Ecto neural progenitor cell (in vitro differentiated cells): ENCODE measurements at places on chromosomes 2 and 18.

DNA sequence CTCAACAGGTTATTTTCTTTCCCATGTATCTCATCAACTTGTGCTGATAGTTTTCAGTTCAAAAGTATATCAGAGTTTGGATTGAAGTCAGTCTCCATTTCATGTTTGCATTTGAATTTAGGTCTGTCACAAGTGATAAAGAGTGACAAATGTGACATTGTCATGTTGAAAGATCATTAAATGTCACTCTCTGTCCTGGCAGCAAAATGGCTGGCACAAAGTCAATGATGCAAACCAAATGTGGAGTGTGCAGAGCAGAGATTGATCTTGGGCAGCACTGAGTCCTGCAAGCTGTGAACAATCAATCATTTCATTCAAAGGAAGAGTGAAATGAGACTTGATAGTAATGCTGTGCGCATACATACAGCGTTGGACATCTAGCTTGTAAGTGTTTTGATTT, 421.8 kb upstream of the CDH7 start:
- DNase-seq: no peak

DNA sequence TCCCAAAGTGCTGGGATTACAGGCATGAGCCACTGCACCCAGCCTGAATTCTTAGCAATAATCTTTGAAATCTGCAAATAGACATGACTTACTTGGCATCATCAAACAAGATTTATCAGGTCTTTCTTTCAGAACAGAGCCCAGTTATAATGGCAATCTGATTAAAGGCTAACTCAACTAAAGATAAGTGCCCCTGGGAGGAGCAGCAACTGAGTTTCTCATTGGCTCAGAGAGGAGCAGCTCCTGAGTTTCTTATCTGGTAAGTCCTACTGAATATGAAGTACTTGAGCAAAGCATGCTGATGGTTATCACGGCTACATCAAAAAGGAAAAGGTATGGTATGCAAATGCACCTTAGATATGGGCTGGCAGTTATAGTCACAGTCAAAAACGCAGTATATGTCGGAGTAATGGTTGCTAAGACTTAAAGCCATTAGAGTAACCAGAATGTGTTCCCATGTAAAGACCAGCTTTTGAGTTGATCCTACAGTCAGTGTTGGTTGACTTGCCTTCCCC, 15.0 kb upstream of the AP1S3 start:
- no peak for DNase-seq

DNA sequence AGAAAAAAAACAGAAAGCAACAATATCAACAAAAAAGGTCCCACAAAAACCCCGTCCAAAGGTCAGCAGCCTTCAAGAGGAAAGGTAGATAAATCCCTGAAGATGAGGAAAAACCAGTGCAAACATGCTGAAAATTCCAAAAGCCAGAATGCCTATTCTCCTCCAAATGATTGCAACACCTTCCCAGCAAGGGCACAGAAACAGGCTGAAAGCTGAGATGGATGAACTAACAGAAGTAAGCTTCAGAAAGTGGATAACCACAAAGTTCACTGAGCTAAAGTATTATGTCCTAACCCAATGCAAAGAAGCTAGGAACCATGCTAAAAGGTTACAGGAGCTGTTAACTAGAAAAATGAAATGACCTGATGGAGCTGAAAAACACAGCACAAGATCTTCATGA, 226.4 kb upstream of the DSEL start:
- no peak for DNase-seq

DNA sequence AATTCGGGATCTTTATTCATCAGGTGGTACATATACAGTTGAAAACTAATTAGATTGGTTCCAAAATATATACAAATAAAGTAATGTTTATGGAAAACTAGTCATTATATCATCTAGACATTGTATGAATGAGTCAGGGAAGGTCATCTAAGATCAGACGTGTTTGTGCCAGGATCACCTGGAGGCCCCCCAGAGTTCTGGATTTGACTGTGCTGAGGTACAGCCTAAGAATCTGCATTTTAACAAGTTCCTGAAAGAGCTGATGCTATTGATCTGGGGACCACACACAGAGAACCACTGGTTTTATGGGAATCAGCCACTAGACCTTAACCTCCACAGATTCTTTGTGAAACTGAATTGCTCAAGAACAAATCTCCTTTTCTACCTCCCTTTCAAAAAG, 43.2 kb downstream of the PARD6G start:
- DNase-seq: no peak

- DNase-seq: no peak
Measured at GRCh38 chr2:88658326-88658725, 31.1 kb upstream of the EIF2AK3 start.

DNA sequence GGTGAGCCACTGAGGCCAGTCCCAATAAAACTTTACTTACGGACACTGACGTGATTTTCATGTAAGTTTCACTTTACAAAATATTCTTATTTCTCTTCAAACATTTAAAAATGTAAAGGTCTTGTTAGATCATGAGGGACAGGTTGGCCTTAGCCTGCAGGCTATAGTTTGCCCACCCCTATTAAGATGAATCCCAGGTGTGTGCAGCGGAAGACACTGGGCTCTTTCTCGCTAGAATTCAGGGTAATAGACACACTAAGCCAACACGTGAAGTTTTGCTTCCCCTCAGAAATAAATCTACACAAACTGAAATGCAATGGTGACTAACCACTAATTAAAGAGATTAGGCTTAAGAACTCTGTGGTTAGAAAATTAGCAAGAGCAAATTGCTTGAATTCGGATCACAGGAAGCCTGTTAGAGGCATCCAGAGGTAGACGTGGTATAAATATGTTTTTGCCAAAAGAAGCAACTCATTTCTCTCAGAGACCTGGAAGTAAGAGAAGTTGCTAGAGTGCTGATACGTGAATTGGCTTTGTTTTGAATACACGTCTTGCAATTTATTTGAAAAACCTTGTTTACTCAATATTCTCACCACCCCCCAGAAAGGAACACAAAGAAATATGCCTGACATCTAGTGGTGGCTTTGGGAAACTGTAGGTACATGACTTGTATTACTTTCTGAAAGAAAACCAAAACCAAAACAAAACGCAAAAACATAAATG, 151.6 kb downstream of the DTNB start:
- no peak for DNase-seq

DNA sequence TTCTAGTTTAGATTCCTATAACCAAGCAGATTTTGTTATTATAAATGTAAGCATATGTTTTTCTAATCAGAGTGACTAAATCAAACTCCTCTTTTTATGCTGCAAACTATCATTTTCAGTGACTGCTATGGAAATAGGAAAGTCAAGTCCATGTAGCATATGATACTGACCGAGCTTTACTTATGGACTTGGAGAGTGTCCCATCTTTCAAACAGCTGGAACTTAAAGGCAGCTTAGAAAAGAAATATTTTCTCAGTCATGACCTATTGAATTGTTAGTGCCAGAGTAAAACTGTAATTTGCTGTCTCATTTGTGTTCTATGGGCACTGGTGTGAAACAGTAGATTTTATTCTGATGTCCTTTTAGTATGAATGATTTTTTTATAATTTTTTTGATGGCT, 76.7 kb downstream of the PHLPP1 start:
- DNase-seq: no peak

- DNase-seq: no peak
Measured at GRCh38 chr2:102460467-102460866, 12.6 kb upstream of the SLC9A4 start.

- DNase-seq: peak; percentile 52
Measured at GRCh38 chr2:130728007-130728454, 839 bp upstream of the GPR148 start.

- DNase-seq: no peak
Measured at GRCh38 chr2:46034535-46034934, 262.7 kb upstream of the EPAS1 start.

DNA sequence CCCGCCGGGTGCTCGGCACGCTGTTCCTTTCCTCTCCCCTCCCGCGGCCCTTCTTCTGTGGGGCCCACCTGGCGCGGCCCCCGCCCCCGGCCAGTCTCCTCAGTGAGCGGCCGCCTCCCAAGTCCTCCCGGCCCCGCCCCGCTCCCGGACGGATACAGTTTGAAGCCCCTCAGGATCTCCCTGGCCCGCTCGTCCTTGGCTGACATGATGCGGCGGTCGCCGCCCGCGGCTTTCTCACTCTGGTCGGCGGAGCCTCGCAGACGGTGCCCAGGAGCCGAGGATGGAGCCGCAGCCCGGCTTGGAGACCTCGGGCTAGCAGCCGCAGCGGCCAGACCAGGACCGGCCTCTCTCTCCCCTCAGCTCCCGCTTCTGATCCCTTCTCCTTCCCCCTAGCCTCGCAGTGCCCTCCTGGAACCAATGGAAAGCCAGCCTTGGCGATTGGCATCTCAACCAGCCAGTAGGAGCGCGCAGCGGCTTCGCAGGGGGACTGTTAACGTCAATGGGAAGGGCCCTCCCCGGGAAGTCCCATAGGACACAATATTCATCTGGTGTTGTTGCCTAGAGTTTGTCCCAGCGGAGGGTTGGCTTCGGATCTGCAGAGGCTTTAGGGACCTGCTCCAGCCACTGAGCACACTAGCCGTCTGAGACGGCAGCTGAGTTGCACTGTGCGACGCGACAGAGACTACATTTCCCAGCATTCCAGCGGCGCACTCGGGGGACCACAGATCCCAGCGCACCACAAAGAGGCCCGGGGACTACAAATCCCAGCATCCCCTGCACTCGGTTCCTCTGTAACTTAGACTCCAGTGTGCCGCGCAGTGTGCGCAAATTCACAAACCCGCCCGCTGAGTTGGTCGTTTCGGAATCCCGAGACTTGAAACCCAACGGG, at the start of gene PDE6D:
PDE6D (minus strand) TSS at position 374 of the 889 bp plus-strand sequence; CDS start at position 206, 168 bp downstream.
- DNase-seq: peak; percentile 97

DNA sequence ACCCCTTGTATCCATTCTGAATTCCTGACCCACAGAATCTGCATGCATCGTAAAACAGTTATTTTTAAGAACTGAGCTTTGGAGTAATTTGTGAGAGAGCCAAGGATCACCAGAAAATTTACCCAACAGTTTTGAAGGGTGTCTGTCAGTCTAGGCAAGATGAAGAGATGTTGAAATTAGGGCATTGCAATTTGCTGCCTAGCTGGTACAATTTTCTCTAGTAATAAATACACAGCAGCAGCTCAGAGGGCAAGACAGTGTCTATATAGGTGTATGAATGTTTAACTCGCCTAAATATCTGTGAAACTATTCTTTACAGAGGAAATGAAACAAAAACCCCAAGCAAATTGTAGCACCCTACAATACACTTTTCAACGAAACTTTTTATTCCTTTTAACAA, 377.8 kb upstream of the POU3F3 start:
- no peak for DNase-seq

DNA sequence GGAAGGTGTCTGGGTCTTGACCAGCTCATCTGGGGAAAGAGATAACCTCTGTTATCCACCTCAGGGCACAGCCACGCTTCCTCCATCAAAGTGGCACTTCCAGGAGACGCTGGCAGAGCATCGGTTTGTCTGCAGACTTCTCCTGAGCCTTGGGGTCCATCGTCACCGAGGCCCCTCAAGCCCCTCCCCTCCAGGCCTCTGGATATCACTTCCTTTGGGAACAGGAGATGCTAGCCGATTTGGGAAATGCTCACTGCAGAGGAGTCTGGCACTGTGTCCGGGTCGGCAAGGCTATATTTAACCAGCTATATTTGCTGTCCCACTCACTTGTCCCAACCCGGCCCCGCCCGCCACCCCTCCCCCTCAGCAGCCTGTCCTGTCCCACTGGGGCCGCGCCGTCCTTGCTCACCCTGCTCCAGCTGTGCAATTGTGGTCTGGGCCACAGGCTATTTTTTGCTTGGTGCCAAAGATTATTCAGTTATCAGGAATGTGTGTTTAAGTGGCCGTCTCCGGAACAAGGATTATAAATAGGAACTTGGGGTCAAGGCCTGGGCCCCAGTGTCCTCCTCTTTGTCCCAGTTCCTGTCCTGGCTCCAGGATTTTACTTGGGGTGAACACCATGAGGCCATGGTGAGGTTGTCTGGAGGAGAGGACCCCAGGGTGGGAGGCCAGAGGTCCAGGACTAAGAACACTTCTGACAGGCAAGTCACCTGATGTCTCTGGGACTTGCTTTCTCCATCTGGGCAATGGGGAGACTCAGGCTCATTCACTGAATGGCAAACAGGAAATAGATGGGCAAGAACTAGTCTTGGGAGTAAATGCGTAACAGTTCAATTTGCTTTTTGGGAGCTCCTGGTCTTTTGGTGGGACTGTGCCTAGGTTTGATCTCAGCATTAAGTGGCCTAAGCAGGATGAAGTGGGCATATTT, 263.6 kb downstream of the DYSF start:
- DNase-seq: no peak

GRCh38 chr2:241007111-241007510, 8.7 kb downstream of the SNED1 start:
- DNase-seq: no peak
